NCI-H524 treated with DMSO at 0.1 percent for 48 hours (cell line): ENCODE measurements at places on chromosomes 13 and 19.
A peak's percentile ranks its signal among the peaks of the same experiment; 100 is the strongest.

GRCh38 chr13:46679369-46680120 lies 117.4 kb downstream of the ESD start:
- no peak for DNase-seq

DNA sequence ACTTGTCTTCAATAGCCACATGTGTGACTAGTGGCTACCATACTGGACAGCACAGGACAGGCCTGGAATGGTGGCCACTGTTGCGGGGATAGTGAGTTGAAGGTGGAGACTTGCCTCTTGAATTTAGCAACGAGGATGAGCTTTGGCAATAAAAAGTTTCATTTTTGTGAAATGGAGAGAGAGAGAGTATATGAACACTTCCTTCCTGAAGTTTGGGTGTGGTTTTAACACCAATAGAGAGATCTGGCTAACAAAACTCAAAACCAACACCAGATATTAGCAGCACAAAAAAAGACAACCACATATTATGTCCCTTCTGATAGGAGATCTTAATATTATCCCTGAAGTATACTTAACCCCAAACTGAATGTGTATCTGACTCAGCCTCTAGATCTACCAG lies 6.3 kb upstream of the LRFN3 start:
- DNase-seq = no peak

DNA sequence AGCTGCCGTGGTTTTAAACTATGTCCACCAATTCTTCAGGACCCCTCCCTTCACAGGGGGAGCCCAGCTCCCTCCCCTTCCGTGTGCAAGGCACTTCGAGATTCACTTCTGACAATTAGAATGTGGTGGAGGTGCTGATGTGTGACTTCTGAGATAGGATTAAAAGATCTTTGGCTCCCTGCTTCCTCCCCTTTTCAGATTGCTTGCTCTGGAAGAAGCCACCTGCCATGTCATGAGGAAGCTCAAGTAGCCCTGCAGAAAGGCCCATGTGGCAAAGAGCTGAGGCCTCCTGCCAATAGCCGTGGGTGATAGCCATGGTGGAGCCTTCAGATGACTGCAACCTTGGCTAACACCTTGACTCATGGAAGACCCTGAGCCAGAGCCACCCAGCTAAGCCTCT lies 204.9 kb downstream of the COL4A1 start:
- no peak for DNase-seq

GRCh38 chr13:42878721-42879120 lies 97.3 kb downstream of the FAM216B start:
- no peak for DNase-seq

DNA sequence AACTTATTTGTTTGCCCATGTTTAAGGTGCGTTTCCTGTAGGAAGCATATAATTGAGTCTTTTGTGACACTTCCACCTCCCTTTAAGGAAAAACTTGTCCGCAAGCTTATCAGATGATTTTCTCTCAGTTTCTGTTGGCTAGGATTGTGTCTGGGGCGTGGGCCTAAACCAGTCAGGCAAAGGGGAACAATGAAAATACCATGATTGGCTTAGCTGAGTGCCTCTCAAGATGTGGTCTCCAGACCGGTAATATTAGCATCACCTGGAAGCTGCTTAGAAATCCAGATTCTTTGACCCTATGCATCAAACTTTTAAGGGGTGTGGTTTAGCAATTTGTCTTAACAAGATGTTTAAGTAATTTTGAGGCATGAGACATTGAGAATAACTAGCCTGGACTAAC lies 20.0 kb downstream of the SLAIN1 start:
- DNase-seq = no peak

- no peak for DNase-seq
Observed at GRCh38 chr19:32550666-32551065, 30.3 kb upstream of the PDCD5 start.

DNA sequence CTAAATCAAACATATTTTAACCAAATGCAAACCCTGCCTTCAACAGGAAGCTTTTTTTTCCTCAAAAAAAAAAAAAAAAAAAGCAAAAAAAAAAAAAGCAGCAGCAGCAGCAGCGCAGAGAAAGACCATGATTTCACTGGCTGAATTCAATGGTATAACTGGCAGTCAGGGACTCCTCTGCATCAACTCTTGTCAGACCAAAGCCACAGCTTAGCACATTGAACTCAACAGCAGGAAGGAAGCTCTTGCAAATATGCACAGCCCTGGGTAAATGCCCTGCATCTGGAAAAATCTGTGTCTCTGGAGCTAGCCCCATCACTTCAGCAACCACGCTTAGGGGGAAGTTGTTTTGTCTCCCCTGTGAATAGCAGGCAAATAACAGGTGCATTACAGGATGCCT lies 17.6 kb upstream of the DHRS12 start:
- DNase-seq = no peak

GRCh38 chr19:10815969-10816644 lies 19.9 kb downstream of the TMED1 start:
- DNase-seq = no peak

DNA sequence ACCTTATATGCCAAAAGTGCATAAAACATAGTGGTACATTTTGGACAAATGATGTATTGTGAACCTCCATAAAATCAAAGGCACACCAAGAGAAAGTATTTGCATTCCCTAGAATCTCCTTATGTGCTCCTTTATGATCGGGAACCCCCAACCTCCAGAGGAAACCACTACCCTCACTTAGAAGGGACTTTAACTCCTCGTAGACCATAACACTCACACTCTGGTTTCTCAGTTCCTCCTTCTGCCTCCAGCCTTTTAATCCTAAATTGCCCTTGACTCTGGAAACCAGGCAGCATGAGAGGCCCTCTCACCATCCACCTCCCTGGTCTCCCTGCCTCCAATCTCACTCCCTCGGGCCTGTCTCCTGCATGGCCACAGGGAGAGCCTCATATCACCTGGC lies 9.8 kb upstream of the KCNN4 start:
- no peak for DNase-seq

- no peak for DNase-seq
Observed at GRCh38 chr19:1315470-1316166, 29.9 kb downstream of the EFNA2 start.

DNA sequence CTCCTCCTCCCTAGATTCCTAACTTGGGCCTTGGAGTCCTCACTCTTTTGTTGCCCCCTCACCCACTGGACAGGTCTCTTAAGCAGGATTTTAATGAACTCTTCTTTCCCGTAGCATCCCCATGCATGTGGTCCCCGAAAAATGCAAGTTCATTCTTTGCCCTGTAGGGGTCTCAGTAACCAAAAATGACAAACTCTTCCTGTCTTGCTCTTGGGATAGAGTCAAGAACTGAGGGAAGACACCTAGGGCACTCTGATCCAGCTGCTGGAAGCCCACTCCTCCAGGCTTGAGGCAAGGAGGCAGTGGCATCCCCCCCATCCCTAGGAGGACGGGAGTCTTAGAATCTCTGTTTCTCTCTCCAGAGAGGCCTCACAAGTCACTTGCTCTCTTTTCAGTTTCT lies 987.0 kb downstream of the DIAPH3 start:
- DNase-seq = no peak

- no peak for DNase-seq
Observed at GRCh38 chr13:44932171-44932849, 57.0 kb downstream of the NUFIP1 start.

GRCh38 chr19:47172666-47173455 lies 42.2 kb downstream of the SAE1 start:
- no peak for DNase-seq

DNA sequence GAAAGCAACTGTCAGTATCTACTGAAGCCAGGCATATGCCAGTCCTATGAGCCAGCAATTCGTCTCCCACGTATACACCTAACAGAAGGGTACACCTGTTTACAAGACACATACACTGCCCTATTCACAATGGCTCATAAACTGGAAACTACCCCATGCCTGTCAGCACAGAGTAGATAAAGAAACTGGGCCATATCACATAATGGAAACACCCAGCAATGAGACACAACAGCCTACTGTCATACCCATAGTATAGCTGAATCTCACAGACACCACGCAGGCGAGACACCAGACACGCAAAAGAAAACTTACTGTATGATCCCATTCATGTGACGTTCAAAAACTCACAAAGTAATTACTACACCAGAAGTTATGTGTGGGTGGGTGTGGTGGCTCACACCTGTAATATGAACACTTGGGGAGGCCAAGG lies 15.7 kb downstream of the NOSIP start:
- no peak for DNase-seq

DNA sequence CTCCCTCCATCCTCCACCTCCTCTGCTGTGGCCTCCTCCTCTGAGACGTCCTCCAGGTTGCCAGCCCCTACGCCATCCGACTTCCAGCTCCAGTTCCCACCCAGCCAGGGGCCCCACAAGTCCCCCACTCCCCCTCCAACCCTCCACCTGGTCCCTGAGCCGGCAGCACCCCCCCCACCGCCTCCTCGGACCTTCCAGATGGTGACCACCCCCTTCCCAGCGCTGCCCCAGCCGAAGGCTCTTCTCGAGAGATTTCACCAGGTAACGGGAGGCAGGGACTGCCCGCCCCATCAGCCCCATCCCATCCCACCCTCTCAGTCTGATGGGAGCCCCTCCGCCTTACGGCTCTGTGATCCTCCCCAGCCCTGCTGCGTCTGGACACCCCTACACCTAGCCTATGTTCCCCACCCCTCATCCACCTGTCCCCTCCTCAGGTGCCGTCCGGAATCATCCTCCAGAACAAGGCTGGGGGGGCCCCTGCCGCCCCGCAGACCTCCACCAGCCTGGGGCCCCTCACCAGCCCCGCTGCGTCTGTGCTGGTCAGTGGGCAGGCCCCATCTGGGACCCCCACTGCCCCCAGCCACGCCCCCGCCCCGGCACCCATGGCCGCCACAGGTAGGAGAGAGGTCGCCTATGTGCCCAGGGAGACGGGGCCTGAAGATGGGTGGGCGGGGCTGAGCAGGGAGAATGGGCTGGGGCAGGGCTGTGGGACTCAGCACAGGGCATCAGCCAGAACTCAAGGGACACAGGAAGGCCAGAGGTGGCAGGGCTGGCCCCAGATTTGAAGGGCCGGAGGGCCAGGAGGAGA lies 18.6 kb upstream of the EHD2 start:
- DNase-seq = no peak

- DNase-seq = peak; percentile 21
Observed at GRCh38 chr13:76982061-76982460, 9.8 kb upstream of the CLN5 start.

DNA sequence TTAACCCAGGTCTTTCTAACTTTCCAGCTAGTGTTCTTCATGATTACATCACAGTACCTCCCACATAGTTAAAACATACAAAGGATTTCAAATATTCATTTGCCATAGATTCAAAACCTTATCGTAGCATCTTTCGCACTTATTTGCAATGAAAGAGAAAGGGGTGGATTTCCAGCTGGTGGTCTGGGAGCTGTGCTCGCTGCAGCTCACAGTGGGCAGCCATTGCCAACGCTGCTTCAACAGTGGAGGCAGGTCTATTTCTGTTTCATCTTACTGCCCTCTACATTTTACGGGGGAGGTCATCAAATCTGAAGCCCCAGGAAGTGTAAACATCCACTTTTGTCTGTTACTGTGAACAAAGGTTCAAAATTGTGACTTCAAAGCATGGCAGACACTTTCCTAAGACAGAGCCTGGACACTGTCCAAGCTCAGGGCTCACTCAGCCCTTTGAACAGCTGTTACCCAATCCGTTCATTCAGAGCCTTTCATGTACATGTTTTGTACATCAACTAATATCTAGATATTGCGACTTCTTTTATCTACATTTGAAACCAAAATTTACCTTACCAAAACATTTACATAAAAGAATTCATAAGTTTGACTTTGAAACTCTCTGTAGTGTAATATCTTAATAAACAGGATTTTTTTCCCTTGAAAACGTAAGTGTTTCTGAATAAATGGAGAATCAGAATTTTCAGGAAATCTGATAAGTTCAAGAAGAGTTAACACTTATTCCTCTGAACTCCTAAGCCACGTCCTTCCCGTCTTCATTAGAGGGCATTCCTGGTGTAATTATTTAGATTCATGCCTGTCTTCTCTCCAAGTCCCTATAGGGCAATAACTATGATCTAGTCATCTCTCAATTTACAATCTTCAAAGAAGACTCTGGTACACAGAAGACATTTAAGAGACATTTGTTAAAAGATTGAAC lies 25.1 kb downstream of the STARD13 start:
- no peak for DNase-seq
